Stimulated activated CD4-positive, alpha-beta T cell treated with anti-CD3 and anti-CD28 coated beads, Interleukin-1b, Interleukin-23, amount 100 ng/mL, for 1 hour (primary cell): ENCODE measurements at places on chromosomes 16 and 17.

- no peak for DNase-seq
Measured at GRCh38 chr17:30222251-30222650, 13.2 kb downstream of the SLC6A4 start.

DNA sequence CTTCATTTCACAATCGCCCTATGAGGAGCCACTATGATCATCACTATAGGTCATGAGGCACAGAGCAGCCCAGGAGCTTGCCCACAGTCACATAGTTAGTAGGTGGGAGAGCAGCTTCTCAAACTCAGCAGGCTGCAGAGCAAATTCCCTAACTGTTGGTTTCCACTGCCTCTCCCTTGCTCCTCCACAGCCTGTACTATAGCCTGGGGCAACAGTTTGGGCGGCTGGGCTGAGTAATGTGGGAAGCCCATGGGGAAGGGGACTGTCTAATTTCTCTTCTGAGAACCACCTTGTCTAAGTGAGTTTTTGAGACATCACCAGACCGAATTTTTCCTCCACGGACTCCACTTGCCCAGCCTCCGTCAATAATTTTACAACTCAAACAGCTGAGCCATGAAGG lies 73.4 kb upstream of the GPR139 start:
- no peak for DNase-seq

GRCh38 chr17:44267818-44268490 lies at the start of gene SLC4A1:
TSS of gene SLC4A1 (minus strand) at chr17:44268135. CDS start at chr17:44262866, 5,269 bp downstream.
- no peak for DNase-seq

GRCh38 chr16:67674851-67675578 lies 8.4 kb downstream of the C16orf86 start:
- no peak for DNase-seq

DNA sequence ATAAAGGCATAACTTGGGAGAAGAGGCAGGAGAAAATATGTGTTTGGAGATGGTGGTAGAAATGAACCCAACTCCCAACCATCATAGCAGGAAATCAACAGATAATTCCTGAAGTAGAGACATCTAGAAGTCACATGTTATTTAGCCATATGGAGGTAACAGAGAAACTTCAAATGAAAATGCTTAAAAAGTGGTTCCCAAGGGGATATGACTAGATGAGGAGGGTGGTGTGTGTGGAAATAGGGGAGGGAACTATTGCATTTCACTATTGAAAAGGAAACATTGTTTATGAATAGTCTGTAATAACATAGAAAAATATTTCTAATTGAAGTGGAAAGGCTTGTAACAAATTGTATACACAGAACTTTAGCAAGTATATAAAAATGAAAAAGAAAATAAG lies 412.0 kb downstream of the SHISA9 start:
- DNase-seq = no peak

GRCh38 chr17:65730711-65731169 lies 169.3 kb upstream of the AXIN2 start:
- DNase-seq = no peak

GRCh38 chr16:212999-213398 lies 16.2 kb downstream of the LUC7L start:
- no peak for DNase-seq

GRCh38 chr16:51573191-51573590 lies 422.1 kb upstream of the SALL1 start:
- no peak for DNase-seq

DNA sequence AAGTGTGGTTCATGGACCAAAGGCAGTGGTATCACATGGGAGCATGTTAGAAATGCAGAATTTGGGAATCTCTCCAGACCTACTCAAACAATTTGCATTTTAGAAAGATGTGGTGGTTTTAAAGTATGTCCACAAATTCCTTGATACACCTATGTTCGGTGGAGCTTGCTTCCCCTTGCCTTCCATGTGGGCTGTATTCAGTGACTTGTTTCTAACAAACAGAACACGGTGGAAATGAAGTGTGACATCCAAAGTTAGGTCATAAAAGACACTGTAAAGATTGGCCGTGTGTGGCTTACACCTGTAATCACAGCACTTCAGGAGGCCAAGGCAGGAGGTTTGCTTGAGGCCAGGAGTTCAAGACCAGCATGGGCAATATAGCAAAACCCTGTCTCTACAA lies 16.7 kb downstream of the COQ7 start:
- DNase-seq = no peak

DNA sequence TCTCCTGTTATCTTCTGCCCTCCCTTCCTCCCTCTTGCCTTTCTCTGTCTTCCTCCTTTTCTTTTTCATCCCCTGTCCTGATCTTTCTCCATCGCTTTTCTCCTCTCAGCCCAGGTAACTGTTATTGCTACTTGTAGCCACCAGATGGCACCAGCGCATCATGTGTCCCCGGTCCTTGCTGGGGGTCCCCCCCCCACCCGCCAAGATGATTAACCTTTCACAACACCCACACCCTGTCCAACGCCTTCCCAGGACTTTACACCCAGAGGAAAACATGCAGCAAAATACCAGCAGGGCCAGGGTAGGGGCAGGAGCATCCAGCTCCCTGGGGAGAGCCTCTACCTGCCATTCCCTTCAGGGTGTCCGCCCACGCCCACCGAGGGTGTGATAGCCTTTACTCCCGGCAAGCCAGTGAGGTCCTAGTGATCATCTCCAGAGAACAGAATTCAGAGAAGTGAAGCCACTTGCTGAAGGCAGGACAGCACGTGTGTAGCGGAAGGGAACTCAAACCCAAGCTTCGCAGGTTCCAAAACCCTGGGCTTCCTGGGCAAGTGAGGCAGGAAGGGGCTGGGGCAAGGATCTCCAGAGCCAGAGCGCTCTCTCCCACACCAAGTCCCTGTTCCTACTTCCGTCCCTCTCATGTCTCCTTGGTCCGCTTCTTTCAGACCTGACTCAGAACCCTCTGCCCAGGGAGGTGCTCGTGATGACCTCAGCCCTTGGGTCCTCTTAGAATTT lies 13.4 kb upstream of the TAC4 start:
- DNase-seq = peak; percentile 47

GRCh38 chr17:63622574-63623390 lies 565 bp downstream of the MAP3K3 start:
- DNase-seq = no peak

GRCh38 chr16:11093572-11094074 lies 149.3 kb downstream of the CLEC16A start:
- DNase-seq = no peak

- no peak for DNase-seq
Measured at GRCh38 chr17:48841395-48841831, 10.6 kb downstream of the CALCOCO2 start.

GRCh38 chr17:1491443-1492248 lies 840 bp downstream of the MYO1C start:
- no peak for DNase-seq

DNA sequence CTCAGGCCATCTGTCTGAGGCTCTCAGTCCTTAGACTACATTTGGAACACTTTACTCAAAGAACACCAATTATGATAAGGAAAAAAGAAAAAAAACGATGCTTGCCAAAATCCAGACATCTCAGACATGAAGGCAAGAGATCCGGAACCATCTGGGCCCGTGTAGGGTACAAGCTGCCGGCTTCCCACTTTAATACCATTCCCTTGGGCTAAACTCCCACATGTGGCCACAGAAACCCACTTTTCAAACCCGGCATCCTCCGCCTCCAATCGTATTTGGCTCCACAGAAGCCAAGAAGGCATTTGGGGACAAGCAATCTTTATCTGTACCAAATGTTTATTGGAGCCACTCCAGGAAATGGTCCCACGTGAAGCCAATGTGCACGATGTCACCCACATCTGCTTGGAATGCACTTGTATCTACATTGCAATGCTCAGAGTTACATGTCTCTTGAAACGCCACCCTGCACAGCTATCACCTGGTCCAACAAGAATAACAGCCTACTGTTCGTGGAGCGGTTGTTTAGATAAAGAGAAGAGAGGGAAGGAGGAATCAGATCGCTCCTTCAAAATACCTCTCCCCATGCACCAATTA lies 33.5 kb downstream of the XYLT1 start:
- no peak for DNase-seq

GRCh38 chr17:52885882-52886281 lies 727.4 kb upstream of the CA10 start:
- DNase-seq = no peak

- no peak for DNase-seq
Measured at GRCh38 chr17:27562777-27563455, 68.1 kb upstream of the LGALS9 start.

DNA sequence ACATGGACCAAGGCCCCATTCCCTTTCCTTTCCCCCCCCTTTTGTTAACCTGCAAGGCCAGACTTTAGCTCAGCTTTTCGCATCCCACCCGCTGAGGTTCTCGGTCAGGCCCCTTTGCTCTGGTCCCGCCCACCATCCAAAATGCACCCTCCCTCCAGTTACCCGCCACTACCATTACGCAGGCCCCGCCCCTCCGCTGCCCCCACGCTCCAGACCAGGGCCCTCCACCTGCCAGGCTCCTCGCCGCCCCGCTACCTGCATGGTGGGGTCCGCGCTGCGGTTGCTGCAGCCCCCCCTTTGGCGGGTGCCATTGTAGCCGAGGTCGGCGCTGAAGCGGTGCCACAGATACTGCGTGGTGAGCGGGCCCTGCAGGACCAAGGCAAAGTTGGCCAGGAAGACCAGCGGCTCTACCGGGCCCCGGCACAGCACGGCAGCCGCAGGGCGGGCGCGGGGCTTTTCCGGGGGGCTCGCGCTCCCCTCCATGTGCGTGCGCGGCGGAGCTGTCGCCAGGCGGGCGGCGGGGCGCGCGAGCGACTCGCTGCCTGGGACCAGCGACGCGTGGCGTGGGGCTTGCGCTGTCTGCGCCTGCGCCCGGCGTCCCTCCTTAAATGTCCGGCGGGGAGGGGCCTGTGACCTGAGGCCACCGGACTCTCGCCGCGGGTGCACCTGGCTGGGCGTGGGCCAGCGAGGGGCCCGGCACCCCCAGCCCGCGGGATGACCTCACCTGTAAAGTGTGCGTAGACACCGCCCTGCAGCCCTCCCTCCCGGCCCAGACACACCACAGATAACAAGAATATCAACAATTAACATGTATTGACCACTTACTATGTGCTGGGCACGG lies at the start of gene SLC46A1:
Gene SLC46A1 (minus strand): TSS at position 581 of the 841 bp plus-strand sequence. CDS start 98 bp downstream, at position 483.
- DNase-seq = no peak

DNA sequence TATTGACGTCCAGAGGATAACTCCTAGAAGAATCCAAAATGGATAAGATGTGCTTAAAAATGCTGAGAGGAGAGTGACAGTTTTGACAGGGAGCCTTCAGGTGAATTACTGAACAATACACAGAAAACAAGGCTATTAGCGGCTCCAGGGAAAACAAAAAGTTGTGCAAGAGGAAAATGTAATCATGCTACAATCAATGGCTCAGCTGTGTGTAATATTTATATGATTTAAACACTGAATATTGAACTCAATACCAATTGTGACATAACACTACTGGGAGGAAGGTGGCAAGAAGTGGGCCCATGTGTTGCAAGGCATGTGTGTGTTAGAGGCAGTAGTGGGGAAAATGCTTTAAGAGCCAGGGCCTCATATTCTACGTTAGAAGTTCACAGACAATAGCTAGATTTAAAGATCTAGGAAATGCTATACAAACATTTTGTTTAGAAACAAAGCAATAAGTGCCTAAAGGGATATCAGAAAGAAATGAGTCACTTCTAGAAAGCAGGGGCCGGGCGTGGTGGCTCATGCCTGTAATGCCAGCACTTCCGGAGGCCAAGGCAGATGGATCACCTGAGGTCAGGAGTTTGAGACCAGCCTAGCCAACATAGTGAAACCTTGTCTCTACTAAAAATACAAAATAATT lies 253.2 kb upstream of the IRX5 start:
- no peak for DNase-seq

DNA sequence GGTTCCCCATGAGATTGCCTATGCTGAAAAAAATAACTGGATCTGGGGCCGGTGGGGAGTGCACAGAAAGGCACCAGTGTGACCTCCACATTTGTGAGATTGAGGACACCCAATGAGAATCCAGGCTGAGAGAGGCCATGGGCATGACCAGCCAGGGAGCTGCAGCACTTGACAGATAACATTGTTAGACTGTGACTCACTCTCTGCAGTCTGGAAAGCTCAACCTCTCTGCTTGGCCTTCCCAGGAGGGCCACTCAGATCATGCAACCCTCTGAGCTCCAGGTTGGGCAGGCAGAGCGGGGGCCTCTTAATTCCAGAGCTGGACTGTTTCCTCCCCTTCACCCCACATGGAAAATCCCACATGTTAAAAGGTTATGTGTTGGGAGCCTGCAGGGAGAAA lies 30.1 kb downstream of the FZD2 start:
- no peak for DNase-seq

DNA sequence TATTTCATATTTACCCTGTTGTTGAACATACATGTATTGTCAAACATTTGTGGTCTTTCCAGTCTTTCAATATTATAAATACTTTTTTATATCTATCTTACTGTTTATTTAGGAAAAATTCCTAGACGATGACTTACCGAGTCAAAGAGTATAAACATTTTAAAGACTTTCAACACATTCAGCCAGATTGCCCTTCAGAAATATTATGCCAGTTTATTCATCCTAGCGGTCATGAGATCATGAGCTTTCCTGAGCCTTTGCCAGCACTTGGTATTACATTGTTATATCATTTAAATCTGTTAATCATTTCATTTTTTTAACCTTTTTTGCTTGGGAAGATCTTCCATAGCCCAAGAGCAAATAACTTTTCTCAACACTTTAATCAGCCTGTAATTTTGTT lies 197.4 kb downstream of the SPECC1 start:
- no peak for DNase-seq

- DNase-seq = peak; percentile 46
Measured at GRCh38 chr16:88941913-88942909, 34.8 kb downstream of the CBFA2T3 start.
